ENCODE measurements at places on chromosomes 6 and 20.

- no peak overlapping the region for H3K27ac ChIP-seq
- H3K36me3 ChIP-seq = no peaks in the 10 kb centered on the region
- H3K27me3 ChIP-seq = no peaks in the 10 kb centered on the region
- no peak overlapping the region for H3K4me3 ChIP-seq
Observed at GRCh38 chr6:113651920-113652319, 205.2 kb upstream of the MARCKS start.

DNA sequence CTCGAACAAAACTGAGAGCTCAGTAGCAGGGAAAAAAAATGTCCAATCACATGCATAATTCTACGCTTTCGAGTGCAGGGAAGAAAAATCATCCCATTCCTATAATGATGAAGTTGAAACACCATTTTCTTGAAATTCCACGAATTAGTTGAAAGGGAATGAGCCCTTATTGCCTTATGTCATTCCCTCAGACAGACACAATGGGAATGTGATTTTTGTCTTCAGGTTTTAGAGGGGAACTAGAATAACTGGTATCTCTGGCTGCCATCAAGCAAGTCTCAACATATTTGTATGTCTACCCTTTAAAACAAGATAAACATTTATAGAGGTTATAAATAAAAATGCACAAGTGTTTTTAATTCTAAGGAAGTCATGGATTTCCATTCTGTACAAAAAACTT lies 87.9 kb downstream of the KIF13A start:
- no peak overlapping the region for H3K27ac ChIP-seq
- H3K27me3 ChIP-seq = no peaks in the 10 kb centered on the region
- no peak for DNase-seq
- peaks cover 38% of the 10 kb centered on the region for H3K36me3 ChIP-seq
- H3K4me1 ChIP-seq = no peaks in the 10 kb centered on the region

DNA sequence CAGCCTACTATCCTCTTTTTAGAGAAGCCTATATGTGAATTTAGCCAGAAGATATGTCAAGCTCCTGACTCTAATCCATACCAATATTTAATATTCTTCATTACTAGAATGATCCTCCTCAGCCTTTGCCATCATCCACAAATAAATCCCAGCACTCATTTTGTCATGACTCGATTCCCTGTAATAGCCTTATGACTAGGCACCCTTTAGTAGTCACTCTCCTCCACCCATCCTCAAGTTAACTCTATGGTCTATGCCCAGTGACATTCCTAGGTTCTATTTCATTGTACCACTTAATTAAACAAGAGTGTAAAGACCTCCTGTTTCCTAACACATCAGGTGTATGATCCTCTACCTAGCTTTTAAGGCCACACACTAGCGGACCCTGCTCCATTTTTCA lies 450.4 kb upstream of the CITED2 start:
- no peak overlapping the region for H3K4me3 ChIP-seq
- H3K27me3 ChIP-seq = peaks cover 3% of the 10 kb centered on the region
- peaks cover 32% of the 10 kb centered on the region for H3K4me1 ChIP-seq
- no peak overlapping the region for H3K27ac ChIP-seq
- no peak for DNase-seq

GRCh38 chr6:81126150-81126549 lies 626.3 kb downstream of the TENT5A start:
- peaks cover 3% of the 10 kb centered on the region for H3K27me3 ChIP-seq
- DNase-seq = no peak
- no peak overlapping the region for H3K4me3 ChIP-seq
- H3K27ac ChIP-seq = no peak overlapping the region
- no peaks in the 10 kb centered on the region for H3K36me3 ChIP-seq
- H3K4me1 ChIP-seq = no peaks in the 10 kb centered on the region

DNA sequence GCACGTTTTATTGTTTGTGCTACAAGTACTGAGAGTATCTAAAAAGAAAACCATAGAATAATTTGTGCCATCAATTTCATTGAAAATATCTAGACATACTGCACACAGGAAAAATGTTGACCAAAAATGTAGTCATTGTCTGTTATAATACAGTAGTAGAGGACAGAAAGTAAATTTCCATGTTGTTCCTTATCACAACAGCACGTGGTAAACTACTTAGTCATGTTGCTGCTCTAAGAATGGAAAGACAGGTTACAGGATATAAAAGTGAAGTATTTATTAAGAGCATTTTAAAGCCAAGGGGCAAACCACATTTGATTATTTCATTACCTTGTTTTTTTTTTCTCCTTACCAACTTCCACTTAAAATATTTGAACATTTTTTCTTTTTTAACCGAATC lies 89.0 kb upstream of the CEP85L start:
- H3K36me3 ChIP-seq = no peaks in the 10 kb centered on the region
- DNase-seq = no peak
- H3K4me3 ChIP-seq = no peak overlapping the region
- peaks cover 3% of the 10 kb centered on the region for H3K27me3 ChIP-seq
- H3K27ac ChIP-seq = no peak overlapping the region
- H3K4me1 ChIP-seq = peaks cover 5% of the 10 kb centered on the region

GRCh38 chr6:141736104-141736503 lies 396.6 kb upstream of the GJE1 start:
- no peak for DNase-seq
- no peaks in the 10 kb centered on the region for H3K4me1 ChIP-seq
- no peaks in the 10 kb centered on the region for H3K27me3 ChIP-seq
- no peak overlapping the region for H3K27ac ChIP-seq
- no peaks in the 10 kb centered on the region for H3K36me3 ChIP-seq
- H3K4me3 ChIP-seq = no peak overlapping the region

DNA sequence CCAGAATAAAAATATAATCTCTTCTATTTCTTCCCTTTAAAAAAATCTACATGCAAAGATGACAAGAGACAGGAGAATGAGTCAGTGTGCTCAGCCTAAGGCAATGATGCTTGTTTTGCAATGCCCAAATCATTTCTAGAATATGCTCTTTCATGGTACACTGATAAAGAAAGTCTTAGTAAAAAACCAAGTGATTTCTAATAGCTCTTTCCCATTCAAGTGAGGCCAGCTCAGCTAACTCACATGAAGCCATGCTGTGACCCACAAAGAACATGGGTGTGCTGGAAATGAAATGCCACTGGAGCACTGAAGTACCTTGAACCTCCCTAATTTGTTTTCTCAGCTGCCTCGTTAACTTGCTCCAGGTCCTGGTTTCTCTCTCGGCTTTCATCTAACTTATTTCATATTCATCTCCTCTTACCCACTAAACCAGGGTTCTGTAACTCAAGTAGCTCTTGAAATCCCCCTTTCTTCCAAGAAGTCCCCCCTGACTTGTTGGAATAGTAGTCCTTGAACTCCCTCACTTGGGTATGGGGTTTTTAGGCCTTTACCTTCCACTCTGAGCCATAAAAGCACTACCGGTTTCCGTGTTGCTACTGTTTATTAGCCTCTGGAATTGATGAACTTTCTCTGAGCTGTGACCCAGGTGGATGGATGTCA lies 92.7 kb downstream of the IRF4 start:
- no peak for DNase-seq
- no peaks in the 10 kb centered on the region for H3K4me1 ChIP-seq

- H3K36me3 ChIP-seq = no peaks in the 10 kb centered on the region
- no peak overlapping the region for H3K27ac ChIP-seq
- no peak for DNase-seq
- no peak overlapping the region for H3K4me3 ChIP-seq
- H3K27me3 ChIP-seq = peaks cover 3% of the 10 kb centered on the region
Observed at GRCh38 chr6:19879663-19880062, 42.5 kb downstream of the ID4 start.

DNA sequence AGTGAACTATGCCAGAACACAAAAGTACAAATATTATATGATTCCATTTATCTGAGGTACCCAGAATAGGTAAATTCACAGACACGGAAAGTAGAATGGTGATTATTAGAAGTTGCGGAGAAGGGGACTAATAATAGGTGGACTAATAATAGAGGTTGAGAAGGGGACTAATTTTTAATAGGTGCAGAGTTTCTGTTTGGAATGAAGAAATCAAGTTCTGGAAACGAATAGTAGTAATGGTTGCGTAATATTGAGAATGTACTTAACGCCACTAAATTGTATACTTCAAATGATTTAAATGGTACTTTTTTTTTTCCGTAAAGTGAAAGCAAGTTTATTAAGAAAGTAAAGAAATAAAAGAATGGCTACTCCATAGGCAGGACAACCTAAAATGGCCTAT lies 33.2 kb downstream of the B4GALT5 start:
- no peak overlapping the region for H3K27ac ChIP-seq
- no peak overlapping the region for H3K4me3 ChIP-seq

DNA sequence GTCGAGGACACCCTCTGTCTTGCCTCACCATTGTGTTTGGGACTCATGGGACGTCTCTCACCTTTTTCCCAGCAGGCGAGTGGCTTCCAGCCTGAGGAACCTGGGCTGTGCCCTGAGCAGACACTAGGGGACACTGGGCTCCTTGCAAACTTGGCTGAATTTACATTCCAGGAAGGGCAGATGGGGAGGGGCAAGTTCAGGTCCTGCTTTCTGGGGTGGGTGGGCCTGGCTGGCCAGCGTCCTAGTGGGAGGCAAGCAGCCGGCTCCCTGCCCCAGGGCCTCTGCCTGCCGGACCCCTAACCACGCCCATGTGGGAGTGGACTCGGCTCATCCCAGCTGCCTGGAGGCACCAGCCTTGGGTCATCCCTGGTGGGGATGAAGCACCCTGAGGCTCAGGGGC lies 48.2 kb upstream of the MLN start:
- DNase-seq = peak; percentile 75
- no peaks in the 10 kb centered on the region for H3K36me3 ChIP-seq
- H3K27ac ChIP-seq = no peak overlapping the region
- H3K4me3 ChIP-seq = no peak overlapping the region

- peaks cover 29% of the 10 kb centered on the region for H3K4me1 ChIP-seq
- no peak overlapping the region for H3K4me3 ChIP-seq
- H3K27me3 ChIP-seq = no peaks in the 10 kb centered on the region
- no peaks in the 10 kb centered on the region for H3K36me3 ChIP-seq
- H3K27ac ChIP-seq = no peak overlapping the region
Observed at GRCh38 chr6:157989541-157990289, 8.1 kb downstream of the SYNJ2 start.

DNA sequence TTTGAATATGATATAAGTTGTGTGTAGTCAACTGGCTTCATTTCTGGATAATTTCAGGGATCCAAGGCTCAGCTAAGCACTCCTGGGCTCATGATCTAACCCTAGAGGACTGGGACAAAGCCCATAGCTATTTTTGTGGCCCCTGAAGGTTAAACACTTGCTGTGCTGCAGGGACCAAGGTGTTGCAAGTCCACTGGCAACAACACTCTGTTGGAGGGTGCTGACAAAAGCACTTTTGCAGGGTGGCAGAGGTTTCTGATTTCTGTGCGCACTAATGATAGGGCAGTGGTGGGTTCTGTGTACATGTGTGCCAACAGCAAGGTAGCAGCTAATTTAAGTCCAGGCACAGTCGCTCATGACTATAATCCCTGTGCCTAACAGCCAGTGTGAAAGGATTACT lies 445.3 kb upstream of the SYNCRIP start:
- DNase-seq = no peak
- no peak overlapping the region for H3K27ac ChIP-seq
- H3K4me1 ChIP-seq = no peaks in the 10 kb centered on the region
- no peaks in the 10 kb centered on the region for H3K36me3 ChIP-seq

GRCh38 chr6:80343511-80343910 lies 237.0 kb downstream of the BCKDHB start:
- H3K4me1 ChIP-seq = peaks cover 11% of the 10 kb centered on the region
- peaks cover 5% of the 10 kb centered on the region for H3K27me3 ChIP-seq
- no peak overlapping the region for H3K27ac ChIP-seq
- H3K4me3 ChIP-seq = no peak overlapping the region
- no peak for DNase-seq
- H3K36me3 ChIP-seq = no peaks in the 10 kb centered on the region
